ENCODE measurements at places on chromosomes 7 and 10. TPM values are rescaled to one million over a fixed set of nuclear protein-coding genes. Genes with fewer than 3 reads are reported as not detected.

DNA sequence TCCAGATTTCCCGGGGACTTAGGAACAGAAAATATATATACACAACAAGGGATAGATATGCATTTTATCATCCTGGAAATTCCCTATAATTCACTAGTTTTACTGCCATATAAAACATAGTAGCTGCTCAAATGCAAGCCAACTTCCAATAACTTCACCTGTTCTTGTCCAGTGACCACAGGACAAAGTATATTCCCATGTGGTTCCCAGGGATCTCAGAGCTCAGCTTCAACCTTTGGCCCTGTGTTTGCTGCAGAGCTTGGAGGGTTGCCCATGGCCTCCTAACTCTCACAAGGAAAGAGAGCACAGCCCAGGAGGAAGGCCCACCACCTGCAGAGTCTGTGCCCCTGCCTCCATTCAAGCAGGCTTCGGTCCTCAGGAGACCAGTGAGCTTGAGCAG is 4.5 kb upstream of the DRGX start:
- DNase-seq: no peak

DNA sequence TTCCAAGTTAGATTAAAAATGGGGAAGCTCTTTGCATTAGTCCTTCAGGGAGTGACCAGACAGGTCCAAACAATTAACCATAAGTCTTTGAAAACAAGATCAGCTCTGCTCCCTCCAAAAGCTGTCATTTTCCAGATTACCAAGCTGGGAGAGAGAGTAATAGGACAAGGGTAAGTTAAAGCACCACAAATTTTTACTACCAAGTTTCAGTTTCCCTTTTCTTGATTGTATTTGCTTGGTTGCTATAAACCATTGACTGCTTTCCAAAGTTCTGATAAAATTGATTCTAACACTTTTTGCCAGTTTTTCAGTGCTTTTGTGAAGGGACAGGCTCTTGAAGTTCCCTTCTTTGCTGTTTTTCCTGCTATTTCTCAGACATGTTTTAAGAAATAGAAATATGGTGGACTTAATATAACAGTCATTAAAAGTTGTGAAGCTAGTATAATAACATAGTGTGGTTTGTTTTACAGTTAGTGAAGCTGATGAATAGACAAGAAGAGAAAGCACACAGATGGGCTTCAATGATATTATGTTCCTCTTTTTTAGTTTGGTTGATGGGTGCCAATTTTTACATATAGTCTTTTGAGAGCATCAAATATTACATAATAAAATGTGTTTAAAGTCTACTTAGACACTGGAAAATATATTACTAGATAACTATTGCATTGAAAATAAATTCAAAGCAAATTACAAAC is 40.0 kb upstream of the ZNF365 start:
- no peak for DNase-seq

Gene IDE
- 39.2 TPM for total RNA-seq

Gene CHST3
- total RNA-seq: not detected

GRCh38 chr10:103676058-103676785 is 179.2 kb downstream of the SH3PXD2A start:
- no peak for DNase-seq

GRCh38 chr7:22444181-22444971 is 55.6 kb downstream of the STEAP1B start:
- no peak for DNase-seq

Gene ZNF467
- 0.32 TPM for total RNA-seq

- no peak for DNase-seq
Observed at GRCh38 chr7:69208848-69209247, 389.4 kb upstream of the AUTS2 start.

- DNase-seq: no peak
Observed at GRCh38 chr7:26633557-26633956, 230.8 kb downstream of the SKAP2 start.

- no peak for DNase-seq
Observed at GRCh38 chr7:144738708-144739314, 97.0 kb downstream of the TPK1 start.

DNA sequence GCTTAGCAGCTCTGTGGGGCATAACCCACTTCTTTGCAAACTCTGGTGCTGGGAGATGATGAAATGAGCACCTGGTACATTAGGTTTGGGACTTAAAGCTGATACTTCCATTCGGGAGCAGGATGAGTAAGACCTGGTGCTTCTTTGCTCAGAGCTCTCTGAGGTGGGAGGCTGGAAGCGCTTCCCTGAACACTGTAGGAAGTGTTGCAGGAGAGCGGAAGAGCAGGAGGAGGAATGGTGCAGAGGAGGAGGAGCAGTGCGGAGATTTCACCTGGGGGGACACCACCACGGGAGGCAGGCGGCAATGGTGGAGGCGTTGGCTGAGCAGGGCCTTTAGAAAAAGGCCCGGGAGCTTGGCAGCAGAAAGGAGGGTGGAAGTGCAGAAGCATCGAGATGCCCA is 142.5 kb downstream of the MGMT start:
- DNase-seq: no peak

- DNase-seq: no peak
Observed at GRCh38 chr10:113960617-113961181, 83.0 kb upstream of the ADRB1 start.

Gene FOXK1
- total RNA-seq: 42.7 TPM

- no peak for DNase-seq
Observed at GRCh38 chr7:90607196-90607595, 11.1 kb downstream of the CDK14 start.

- DNase-seq: no peak
Observed at GRCh38 chr10:72056113-72056512, 32.2 kb downstream of the SPOCK2 start.

DNA sequence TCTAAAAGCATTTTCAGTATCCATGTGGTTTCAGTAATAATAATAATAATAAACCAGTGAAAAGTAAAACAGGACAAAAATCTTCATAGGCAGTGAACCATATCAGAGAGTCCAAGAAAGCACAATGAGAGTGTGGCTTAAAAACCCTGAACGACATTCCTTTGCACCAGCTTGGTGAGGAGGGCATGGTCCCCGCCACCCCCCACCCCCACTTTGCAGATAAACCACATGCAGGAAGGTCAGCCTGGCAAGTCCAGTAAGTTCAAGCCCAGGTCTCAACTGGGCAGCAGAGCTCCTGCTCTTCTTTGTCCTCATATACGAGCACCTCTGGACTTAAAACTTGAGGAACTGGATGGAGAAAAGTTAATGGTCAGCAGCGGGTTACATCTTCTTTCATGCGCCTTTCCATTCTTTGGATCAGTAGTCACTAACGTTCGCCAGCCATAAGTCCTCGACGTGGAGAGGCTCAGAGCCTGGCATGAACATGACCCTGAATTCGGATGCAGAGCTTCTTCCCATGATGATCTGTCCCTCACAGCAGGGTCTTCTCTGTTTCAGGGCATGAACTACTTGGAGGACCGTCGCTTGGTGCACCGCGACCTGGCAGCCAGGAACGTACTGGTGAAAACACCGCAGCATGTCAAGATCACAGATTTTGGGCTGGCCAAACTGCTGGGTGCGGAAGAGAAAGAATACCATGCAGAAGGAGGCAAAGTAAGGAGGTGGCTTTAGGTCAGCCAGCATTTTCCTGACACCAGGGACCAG is 172.5 kb downstream of the EGFR start:
- no peak for DNase-seq

GRCh38 chr10:108301002-108301401 is 1136.5 kb upstream of the SORCS1 start:
- DNase-seq: no peak

Gene ANKRD7
- total RNA-seq: not detected

Gene PLAC9
- not detected for total RNA-seq

Gene ACTL6B
- total RNA-seq: not detected

GRCh38 chr7:8379264-8379663 is 54.1 kb upstream of the NXPH1 start:
- no peak for DNase-seq

GRCh38 chr7:30557245-30557644 is 37.4 kb upstream of the GARS1 start:
- DNase-seq: no peak

DNA sequence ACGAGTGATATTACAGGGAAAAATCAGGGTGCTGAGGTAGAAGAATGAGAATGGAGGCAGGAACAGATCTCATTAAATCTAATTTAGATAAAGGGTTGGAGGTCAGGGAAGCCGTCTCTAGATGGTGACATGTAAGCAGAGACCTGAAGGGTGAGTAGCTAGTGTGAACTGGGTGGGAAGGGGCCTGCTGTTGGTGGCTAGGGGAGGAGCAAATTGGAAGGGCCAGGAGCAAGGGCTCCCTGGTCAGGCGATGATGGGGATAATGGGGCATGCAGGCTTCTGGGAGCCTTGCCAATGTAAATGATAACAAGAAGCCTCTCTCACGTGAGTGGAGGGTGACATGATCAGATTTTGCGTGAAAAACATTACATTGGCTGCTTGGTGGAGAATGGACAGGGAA is 76.3 kb downstream of the WDFY4 start:
- no peak for DNase-seq

Gene ITGA8
- total RNA-seq: not detected

GRCh38 chr7:31456646-31457368 is 57.1 kb upstream of the ITPRID1 start:
- no peak for DNase-seq

DNA sequence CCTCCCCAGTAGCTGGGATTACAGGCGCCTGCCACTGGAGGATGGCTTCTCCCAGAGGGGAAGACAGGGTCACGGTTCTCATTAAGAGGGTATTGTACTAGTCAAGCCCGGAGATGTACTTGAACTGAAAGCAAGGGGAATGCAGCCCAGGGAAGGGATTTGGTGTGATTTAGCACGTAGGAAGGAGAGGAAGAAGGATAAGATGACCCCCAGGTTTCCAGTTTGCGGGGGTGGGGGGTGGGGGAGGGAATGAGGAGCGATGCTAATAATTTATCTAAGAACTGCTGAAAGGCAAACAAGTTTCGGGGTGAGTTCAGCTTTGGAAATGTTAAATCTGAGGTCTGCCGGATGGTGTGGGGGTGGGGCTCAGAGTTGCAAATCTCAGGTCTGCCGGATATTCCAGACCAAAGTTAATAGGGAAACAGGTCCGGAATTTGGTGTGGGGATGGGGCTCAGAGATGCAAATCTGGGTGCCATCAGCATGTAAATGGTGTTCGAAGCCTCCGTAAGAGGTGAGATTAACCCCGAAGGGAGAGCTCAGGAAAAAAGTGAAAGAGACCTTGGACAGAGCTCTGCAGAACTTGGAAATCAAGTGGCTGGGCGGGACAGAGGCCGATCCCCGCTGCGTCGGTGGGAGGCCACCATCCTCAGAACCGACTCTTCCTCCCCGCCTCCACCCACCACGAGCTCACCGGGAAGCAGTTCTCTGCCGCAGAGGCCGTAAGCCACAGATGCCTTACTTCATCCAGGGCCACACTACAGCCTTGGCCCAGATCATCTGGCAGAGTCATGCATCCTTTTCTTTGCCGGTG is 1.6 kb upstream of the SEPHS1 start:
- DNase-seq: no peak

- no peak for DNase-seq
Observed at GRCh38 chr7:99028261-99028973, 115.5 kb downstream of the SMURF1 start.

Gene SPDYE5
- not detected for total RNA-seq

- no peak for DNase-seq
Observed at GRCh38 chr10:112059220-112059619, 124.3 kb downstream of the GPAM start.

DNA sequence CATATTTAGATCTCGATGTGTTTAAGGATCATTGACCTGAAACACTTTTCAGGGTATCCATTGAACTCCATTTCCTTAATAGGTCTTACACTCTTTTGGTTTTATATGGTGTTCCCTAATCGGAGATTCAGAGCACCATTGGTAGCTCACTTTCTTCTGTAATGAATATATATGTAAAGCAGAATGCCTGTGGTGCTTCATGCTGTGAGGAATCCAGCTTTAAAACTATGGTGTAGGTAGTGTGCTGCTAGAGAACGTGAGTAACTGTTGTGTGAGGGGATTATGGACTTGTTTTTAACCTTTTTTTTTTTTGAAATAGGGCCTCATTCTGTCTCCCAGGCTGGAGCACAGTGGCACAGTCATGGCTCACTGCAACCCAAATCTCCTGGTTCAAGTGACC is 376.9 kb upstream of the LRGUK start:
- no peak for DNase-seq

Gene LRIT1
- total RNA-seq: not detected

DNA sequence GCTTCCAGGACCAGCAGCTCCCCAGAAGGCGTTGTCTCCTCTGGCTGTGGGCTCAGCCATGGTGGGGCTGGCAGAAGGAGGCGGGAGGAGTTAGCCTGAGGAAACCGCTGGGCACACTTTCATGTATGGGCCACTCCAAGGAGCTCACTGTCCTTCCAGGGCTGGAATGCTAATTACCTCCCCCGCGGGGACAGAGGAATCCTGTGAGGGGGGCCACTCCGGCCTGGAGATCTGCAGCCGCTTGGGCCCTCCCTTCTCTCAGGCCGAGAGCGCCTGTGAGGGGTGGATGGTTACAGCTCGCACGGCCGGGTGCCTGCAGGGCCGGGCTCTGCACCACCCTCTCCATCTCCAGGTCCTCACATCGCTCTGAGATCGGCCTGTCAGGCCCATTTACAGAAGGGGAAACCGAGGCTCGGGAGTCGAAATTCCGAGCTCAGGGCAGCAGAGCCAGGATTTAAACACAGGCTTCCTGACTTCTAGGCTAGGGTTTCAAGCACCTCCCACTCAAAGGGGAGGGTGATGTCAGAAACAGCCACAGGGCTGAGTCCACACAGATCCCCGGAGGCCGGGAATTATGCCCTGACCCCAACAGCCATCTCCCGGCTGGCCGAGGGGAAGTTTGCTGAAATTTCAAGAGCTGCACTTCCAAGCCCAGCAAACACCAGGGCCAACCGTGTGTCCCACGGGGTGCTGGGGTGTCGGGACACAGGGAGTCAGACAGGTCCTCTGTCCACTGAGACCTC is 59.1 kb downstream of the PDGFA start:
- DNase-seq: no peak

Gene CHN2
- 1.1 TPM for total RNA-seq

Gene FAM24B
- 7.3 TPM for total RNA-seq

DNA sequence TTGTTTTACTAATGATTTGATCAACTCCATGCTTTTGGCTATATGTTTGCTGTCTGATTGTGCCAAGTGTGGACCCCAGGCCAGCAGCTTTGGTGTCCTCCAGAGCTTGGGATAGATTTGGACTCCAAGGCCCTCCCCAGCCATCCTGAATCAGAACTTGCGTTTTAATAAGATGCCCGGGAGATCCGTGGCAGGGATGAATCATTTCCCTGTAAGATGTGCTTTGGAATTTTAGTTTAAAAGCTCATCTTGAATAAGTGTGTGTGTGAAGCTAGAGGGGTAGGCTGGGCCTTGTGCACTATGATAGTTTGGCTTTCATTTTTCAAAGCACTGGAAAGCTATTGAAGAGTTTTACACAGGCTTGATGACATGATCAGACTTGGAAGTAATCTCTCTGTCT is 66.2 kb upstream of the SDK1 start:
- DNase-seq: no peak

Gene NODAL
- total RNA-seq: not detected

- no peak for DNase-seq
Observed at GRCh38 chr7:140475747-140476333, 3.5 kb downstream of the MKRN1 start.

Gene GIMAP5
- total RNA-seq: 0.54 TPM

Gene TSPAN33
- total RNA-seq: 332 TPM

GRCh38 chr7:66013938-66014337 is 31.9 kb upstream of the GUSB start:
- DNase-seq: no peak

Data from activated B cell treated with CpG ODN at 0.5 μM for 24 hours (primary cell).